ENCODE measurements at places on chromosomes 12 and 14.

DNA sequence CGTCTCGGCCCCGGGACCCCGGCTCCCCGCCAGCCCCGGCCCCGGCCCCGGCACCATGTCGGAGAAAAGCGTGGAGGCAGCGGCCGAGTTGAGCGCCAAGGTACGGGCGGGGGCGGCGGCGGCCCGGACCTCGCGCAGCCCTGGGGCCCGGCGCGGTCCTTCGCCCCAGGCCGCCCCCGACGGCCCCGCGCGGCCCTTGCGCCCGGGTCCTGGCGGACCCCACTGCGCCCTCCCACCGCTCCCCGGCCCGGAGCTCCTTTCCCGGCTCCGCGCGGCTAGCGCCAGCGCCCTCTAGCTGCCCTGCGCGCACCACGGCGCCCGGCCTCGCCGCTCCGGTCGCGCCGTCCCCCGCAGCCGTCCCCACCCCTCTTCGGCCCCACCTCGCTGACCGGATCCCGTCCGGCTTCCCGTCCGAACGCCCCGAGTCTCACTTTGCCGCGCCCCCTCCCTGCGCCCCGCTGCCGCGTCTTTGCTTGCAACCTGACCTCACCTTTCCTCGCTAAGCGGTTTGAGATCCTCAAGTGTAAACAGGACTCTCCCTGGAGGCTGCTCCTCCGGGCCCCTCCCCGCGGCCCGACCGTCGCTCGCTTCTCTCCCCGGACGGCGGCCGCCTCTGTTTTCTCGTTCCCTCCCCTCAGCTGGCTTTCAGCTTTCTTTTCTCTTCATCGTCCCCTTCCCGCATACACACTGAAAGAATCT lies 637 bp downstream of the PTMS start:
- DNase-seq = peak; percentile 61

DNA sequence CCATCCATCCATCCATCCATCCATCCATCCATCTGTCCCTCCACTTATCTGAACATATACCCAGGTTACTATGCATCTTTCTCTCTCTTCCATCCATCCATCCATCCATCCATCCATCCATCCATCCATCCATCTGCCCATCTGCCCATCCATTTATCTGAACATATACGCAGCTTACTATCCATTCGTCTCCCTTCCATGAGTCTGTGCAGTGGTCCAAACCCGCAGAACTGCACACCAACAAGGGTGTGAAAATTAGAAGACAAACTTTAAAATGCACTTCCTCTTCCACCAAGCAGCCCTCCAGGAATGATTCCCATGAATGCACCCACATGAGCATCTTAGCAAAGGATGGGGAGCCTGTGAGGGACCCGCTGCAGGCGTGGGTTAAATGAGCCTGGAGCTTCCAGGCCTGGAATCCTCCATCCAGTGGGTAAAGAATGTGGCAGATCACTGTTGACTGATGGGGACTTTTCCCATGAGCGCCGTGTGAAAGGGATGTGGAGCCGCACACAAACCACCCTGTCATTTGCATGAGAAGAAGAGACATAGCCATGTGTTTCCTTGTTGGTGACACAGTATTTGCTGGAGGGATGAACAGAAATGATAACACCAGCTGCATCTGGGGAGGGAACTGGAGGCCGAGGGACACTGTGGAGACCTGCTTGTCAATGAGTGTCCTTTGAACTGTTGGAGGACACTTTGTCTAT lies 376.6 kb downstream of the ADGRD1 start:
- no peak for DNase-seq

DNA sequence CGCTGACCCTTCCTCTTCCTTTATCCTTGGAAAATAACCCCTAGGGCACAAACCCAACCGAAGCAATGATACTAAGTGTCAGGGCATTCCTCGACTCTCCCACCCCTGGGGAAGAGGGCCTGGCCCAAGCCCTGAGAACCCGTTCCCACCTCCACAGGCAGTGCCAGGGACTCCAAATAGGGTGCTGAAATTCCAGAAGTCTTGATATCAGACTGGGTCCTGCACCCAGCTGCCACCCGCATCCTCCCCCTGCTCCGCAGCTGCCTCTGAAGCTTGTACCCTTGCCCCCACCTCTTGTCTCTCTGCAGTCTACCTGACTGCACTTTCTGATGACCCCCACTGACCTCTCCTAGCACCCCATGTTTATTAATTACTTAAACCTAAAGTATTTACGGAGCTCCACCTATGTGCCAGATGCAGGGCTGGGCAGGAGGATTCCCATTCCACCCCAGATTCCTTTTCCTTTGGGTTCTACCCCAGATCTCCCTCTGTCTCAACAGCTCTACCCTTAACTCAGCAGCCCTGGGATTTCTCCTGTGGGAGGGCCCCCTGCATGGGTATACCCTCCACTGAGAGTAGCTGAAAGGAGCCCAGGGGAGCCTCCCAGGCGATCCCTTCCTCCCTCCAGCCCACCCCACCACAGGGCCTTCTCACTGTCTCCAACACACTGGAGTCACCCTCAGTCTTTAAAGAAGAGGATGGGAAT lies 4.1 kb upstream of the KRT18 start:
- no peak for DNase-seq

DNA sequence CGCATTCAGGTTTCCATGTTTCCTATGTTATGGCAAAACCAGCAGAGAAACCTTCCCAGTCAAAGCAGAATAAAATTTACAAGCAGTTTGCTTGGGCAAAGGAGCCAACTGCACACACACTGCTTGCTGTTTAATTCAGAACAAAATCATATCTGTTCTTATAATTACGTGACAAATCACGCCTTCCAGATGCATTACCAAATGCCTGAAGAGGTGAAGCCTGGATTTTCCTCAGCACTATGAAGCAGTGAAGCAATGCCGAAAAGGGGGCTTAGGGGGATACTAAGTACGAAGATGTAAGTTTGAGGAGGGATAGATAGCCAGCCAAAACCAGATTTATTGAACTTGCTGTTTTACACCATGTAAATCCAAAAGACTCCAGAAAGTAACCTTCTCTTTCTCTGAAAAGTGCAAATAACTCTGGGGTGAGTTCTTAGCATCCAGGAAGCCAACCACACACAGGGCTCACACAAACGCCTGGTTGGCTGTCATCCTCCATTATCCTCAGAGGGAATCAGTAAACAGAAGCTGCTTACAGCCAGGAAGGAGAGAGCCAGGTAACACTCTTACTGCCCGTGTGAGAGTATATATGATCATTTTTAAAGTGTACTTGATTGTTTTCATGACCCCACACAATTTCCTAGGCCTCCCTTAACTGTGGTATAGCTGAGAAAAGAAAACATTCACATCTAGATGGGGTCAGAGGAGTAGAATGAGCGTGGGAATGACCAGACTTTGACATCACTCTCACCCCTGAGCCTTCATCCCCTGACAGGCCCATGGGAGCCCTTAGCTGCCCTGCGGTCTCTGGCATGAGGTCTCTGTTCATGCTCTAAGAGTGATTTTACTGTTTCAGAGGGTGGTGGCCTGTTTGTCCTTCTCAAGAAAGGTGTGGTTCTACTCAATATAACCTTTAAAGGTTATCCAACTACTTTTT lies 442.5 kb downstream of the EGLN3 start:
- no peak for DNase-seq

- no peak for DNase-seq
Observed at GRCh38 chr12:108386709-108387360, 47.7 kb upstream of the CMKLR1 start.

DNA sequence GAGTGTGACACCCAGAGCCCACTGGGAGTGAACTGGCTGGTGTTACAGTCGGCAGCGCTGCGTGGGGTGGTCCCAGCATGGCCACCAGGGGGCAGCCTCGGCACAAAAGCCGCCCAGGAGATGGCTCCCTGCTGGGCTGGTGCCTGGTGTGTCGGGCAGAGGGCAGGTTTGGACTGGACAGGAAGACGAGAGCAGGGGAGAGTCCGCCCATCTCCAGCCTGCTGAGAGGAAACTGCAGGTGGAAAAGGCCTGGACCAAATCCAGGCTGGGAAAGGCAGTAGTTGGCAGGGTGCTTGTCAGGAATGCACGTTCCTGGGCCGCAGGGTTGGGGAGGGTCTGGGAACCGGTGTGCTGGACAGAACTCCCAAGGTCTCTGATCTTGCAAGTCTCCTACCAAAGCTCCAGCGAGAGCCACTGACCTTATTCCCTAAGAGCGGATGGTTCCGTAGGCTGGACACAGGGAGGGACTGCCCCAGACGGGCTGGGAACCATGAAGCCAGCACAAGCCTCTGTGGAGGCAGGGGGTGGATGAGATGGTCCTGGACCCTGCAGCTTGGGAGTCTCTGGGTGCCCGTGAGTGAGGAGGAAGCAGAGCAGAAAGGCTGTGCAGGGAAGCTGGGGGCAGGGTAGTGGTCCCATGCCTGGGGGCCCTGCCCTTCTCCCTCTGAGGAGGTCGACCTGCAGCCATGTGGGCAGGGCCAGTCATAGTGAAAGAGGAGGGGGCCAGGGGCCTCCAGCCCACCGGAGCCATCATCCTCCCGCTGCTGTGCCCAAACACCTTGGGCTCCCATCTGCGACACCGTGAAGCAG lies 1.8 kb downstream of the AHNAK2 start:
- DNase-seq = peak; percentile 89

DNA sequence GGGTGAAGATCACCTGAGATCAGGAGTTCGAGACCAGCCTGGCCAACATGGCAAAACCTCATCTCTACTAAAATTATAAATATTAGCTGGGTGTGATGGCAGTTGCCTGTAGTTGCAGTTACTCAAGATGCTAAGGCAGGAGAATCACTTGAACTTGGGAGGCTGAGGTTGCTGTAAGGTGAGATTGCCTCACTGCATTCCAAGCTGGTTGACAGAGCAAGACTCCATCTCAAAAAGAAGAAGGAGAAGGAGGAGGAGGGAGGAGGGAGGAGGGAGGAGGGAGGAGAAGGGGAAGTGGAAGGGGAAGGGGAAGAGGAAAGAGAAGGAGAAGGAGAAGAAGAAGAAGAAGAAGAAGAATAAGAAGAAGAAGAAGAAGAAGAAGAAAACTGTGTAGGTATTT lies 17.0 kb downstream of the RNASE10 start:
- no peak for DNase-seq

Measured in CD4-positive, alpha-beta T cell treated with Interleukin-6 for 4 hours (primary cell).